ENCODE measurements at places on chromosomes 7 and 10.

GRCh38 chr10:73979809-73980433 lies 18.0 kb upstream of the VCL start:
- DNase-seq: no peak

DNA sequence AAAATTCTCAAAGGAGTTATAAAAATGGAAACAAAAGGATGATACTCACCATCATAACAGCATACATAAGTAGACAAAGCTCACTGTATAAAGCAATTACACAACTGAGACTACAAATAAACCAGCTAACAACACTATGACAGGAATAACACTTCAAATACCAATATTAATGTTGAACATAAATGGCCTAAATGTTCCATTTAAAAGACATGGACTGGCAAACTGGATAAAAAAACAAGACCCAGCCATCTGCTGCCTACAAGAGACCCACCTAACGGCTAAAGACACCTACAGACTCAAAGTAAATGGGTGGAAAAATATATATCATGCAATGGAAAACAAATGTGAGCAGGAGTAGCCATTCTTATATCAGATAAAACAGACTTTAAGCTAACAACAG lies 69.2 kb upstream of the DDC start:
- DNase-seq: no peak

DNA sequence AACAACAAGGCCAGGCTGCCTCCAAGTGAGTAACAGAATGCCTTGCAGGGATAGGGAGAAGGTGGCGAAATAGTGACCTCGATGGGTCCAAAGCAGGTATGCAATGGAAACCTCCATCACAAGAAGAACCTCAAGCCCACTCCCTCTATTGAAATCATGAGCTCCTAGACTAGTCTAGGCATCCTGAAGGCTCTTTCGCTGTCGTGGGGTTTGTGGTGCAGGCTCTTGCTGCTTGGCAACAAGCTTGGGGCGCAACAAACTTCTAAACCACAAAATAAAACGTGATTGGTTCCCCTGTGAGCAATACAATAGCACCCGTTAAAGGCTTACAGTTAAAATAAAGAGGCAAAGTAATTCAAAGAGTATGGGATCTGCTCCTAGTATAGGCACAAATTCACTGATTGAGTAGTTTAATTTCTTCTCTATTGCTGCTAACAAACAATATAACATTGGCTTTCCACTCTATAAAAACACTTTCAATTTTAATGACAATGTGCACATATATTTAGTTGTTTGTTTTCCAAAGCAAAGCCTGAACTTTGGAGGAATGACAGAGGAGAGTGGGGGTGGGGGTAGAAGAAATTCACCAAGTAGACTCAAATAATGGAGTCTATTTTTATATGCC lies 64.1 kb downstream of the C10orf67 start:
- DNase-seq: no peak

GRCh38 chr7:132872034-132872433 lies 209.9 kb downstream of the CHCHD3 start:
- DNase-seq: no peak

- DNase-seq: no peak
These were observed 47.0 kb upstream of the ZNF107 start for GRCh38 chr7:64618785-64619456.

- DNase-seq: no peak
These were observed 1.1 kb downstream of the SNX13 start for GRCh38 chr7:17939211-17939605.

DNA sequence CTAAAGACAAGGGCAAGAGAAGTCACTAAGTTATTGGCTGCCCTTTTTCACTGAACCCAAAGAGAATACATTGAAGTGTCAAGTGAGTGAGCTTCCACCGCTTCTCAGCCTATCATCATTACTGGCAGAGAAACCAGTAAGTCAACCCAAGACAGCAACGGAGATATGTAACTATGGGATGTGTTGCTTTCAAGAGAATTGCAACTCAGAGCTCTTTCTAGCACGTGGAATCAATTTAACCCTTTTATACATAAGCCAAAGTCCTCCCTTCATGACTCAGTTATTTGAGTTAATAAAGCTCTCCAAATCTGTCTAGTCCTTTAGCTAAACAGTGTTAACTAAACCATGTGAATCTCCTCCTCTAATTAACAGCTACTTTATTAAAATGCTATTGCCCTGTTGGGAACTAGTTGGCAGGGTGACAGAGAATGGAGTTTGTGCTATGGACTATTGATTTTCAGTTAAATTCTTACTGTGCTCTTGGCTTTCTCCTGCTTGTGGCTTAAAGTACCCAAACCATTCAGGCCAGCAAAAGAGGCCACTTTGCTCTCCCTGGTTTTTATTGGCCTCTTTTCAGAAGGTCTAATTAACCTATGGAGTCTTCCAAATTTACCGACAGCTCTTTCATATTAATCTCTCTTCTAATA lies 287.7 kb downstream of the NRG3 start:
- no peak for DNase-seq

DNA sequence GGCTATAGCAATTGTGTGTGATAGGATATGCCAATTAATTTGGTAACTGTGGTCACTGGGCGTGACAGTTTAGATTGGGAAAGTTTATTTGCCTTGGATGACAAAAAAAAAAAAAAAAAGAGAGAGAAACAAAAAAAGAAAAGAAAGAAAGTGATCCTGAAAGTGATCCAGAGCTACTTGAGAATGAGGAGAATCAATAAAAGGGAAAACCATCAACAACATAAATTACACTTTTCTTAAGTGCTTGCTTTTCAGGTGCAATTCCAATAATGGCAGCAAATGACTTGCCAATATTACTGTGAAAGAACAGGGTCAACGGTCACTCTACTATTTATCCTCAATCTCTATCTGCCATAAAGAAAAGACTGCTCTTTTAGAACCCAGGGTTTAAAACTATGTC lies 191.8 kb upstream of the SEMA3C start:
- DNase-seq: no peak

DNA sequence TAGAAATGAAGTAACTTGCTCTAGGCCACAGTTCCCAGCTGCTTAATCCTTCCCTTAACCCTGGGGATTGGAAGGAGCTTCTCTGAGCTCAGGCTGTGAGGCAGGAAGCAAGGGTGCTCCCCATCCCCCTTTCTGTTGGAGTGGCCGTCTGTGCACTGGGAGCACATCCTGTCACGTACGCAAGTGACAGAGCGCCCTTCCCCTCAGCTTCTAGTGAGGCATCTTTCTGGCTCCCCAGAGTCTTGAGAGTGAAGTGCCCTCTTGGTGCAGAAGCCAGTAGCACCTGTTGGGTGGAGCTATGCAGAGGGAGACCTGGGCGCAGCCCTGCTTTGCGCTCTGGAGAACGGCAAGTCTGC lies 47.8 kb downstream of the SHH start:
- no peak for DNase-seq

- no peak for DNase-seq
These were observed 140.7 kb downstream of the PAXIP1 start for GRCh38 chr7:154862153-154862791.

GRCh38 chr7:137996386-137996851 lies 5.5 kb downstream of the CREB3L2 start:
- DNase-seq: no peak

Measured in effector CD8-positive, alpha-beta T cell (primary cell).